ENCODE measurements at places on chromosomes 2 and 18. TPM values are rescaled to one million over a fixed set of nuclear protein-coding genes. Genes with fewer than 3 reads are reported as not detected.
A peak's percentile ranks its signal among the peaks of the same experiment; 100 is the strongest.

ASXL3 gene
- not detected for total RNA-seq

NOSTRIN gene
- 0.44 TPM for total RNA-seq

DNA sequence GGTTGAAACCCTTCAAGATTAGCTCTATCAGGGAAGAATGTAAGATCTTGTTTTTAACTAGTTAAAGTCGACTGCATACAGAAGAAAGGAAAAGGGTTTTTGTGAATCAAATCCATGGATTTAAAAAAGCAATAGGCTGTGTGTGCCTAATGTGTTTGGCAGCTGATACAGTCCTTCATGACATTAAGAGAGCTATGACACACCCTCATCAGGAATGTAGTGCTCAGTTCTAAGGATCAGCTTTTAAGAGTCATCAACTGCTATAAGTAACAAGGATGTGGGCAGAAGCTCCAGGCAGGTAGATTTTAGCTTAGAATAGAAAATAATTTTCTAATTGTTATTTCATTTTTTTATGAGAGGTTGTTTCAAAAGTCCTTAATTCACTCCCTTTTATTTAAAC lies 52.9 kb downstream of the PPP1R1C start:
- no peaks in the 10 kb centered on the region for H3K27me3 ChIP-seq
- DNase-seq = peak; percentile 37
- peak overlapping the region; percentile 77 for H3K27ac ChIP-seq
- H3K4me1 ChIP-seq = peaks cover 8% of the 10 kb centered on the region
- no peak overlapping the region for H3K4me3 ChIP-seq

DNA sequence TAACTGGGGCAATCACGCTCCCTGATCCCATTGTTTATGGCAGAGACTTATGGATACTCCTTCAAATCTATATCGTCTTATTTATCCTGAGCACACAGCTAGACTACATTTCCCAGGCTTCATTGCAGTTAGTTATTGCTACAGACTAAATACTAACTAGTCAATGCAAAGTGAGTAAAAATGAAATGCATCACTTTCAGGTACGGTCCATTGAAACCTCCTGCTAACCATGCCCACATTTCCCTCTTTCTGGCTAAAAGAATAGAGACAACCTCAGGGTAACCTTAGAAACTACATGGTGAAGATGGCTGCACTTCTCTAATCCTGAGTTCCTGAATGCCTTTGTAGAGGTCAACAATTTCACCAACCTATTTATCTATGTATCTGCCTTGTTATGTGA lies 437.4 kb downstream of the EPHA4 start:
- H3K36me3 ChIP-seq = no peaks in the 10 kb centered on the region
- H3K4me1 ChIP-seq = no peaks in the 10 kb centered on the region
- H3K4me3 ChIP-seq = no peak overlapping the region
- no peak for DNase-seq
- H3K27me3 ChIP-seq = no peaks in the 10 kb centered on the region

DNA sequence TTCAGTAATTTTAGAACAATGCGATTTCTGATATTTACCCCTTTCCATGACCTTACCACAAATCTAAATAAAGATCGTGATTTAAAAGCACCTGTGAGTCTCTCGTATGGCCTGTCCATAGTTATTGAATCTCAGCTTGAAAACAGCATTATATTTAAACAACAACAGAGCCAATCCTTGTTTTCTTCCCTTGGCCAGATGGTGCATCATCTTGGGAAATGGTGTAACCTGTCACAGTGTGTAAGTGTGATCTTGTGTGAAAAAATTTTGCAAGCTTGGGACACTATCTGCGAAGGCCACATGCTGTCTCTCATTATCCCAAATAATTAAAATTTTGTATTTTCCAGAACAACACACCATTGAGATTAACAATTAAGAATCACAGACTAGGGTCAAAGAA lies 262.7 kb upstream of the SPHKAP start:
- no peaks in the 10 kb centered on the region for H3K27me3 ChIP-seq
- H3K36me3 ChIP-seq = no peaks in the 10 kb centered on the region
- no peak overlapping the region for H3K27ac ChIP-seq

- peaks cover 13% of the 10 kb centered on the region for H3K4me1 ChIP-seq
- H3K36me3 ChIP-seq = no peaks in the 10 kb centered on the region
- H3K27ac ChIP-seq = no peak overlapping the region
- no peaks in the 10 kb centered on the region for H3K27me3 ChIP-seq
These were observed 55.2 kb downstream of the CCDC88A start for GRCh38 chr2:55364189-55365055.

DNA sequence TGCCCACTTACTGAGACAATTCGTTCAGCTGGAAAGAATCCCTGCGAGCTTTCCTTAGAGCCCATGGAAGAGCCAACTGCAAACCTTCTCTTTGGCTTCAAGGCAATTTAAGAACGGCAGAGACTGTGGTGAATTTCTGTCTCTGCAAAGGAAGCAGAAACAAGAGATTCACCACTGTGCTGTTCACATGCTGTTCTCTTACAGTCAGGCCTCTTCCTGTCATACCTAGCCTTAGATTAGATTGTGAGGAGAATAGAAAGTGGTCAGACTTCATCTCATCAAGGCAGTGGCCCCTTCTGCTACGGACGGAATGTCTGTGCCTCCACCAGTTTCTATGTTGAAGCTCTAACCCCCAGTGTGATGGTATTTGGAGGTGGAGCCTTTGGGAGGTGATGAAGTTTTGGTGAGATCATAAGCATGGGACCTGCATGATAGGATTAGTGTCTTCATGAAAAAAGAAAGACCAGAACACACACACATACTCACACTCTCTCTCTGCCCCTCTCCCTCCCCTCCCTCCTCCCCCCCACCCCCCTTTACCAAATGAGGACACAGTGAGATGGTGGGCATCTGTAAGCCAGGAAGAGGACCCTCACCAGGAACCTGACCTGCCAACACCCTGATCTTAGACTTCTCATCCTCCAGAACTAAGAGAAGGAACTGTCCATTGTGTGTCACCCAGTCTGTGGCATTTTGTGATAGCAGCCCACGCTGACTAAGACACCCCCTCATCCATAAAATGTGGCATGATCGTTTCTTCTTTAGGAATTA lies 45.6 kb upstream of the NRP2 start:
- no peaks in the 10 kb centered on the region for H3K36me3 ChIP-seq
- no peak overlapping the region for H3K4me3 ChIP-seq
- H3K27me3 ChIP-seq = no peaks in the 10 kb centered on the region

ESPNL gene
- not detected for total RNA-seq

ZNF142 gene
- total RNA-seq = 33.7 TPM

DYNAP gene
- 0.59 TPM for total RNA-seq

DNA sequence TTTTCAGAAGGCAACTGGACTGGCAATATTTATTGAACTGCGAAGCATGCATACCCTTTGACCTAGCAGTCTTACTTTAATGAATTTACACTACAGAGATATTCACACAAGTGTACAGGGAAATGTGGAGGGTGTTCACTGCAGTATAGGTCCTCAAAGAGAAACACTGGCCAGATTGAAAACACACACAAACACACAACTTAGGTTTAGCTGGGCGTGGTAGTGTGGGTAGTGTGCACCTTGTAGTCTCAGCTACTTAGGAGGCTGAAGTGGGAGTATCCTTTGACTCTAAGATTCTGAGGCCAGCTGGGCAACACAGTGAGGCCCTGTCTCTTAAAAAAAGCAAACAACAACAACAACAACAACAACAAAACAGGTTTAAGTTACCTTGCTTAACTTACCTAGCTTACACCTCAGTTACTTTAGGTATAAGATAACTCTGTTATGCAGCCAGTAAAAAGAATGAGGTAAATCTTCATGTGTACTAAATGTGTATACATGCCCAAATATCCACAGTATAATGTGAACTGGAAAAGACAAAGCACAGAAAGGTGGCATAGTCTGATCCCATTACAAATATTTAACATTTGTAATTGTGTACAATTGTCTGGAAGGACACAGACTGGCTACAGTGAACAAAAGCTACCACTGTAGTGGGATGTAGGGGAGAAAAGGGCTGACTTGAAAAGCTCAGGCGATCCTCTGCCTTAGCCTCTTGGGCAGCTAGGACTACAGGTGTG lies 105.9 kb upstream of the FZD5 start:
- no peaks in the 10 kb centered on the region for H3K27me3 ChIP-seq
- H3K36me3 ChIP-seq = no peaks in the 10 kb centered on the region
- H3K4me1 ChIP-seq = no peaks in the 10 kb centered on the region
- H3K4me3 ChIP-seq = no peak overlapping the region
- no peak for DNase-seq

DNA sequence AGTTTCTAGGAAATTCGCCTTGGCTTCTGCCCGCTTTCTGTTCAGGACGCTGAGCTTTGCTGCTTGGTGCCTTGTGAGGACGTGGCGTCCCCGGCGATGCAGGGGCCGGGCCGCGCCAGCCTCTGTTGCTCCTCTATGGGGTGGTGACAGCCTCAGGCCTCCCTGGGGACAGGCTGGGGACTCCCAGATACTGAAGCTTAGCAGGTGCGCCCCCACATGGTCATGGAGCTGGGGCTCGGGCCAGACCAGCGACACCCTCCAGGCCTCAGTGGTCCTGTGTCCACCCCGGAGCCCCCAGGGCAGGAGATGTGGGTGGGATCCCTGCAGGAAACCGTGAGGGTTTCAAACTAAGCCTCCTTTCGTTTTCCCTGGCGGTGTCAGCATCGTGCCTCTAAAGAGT lies 29.2 kb downstream of the KCNG2 start:
- DNase-seq = no peak
- no peaks in the 10 kb centered on the region for H3K36me3 ChIP-seq
- no peak overlapping the region for H3K4me3 ChIP-seq
- H3K4me1 ChIP-seq = no peaks in the 10 kb centered on the region

SPATA3 gene
- total RNA-seq = not detected

GRP gene
- not detected for total RNA-seq

REG1B gene
- not detected for total RNA-seq

DNA sequence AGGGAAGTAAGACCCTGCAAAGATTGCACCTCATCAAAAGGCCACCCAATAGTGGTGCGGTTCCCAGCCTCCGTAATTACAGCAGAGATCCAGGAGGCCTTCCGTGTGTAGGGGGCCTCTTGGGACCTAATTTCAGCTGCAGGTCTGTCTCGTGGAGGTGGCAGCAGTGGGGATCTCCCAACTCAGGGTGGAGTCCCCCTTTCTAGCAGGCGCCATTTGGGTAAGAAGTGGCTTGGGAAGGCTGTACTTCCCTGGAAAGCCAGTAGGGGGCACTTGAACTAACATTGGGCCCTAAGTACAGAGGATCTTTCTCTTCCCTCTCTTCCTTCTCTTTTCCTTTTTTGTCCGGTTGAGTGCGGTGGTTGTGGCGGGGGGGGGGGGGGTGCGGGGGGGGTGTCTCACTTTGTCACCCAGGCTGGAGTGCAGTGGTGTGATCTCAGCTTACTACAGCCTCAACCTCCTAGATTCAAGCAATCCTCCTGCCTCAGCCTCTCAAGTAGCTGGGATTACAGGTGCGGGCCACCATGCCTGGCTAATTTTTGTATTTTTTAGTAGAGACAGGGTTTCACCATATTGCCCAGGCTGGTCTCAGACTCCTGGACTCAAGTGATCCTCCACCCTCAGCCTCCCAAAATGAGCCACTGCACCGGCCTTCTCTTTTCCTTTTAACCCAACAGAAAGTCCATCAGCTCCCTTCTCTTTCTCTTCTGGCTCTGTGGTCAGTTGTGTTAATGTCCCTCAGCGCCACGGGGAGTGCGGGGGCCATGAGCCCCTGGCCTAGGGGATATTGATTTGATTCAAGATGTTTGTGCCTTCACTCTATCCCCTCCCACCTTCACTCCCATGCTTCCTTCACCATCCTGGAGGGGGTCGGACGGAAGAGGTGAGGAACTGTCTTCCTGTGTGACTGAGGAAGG lies 32.0 kb downstream of the CENPO start:
- DNase-seq = peak; percentile 34
- H3K4me1 ChIP-seq = no peaks in the 10 kb centered on the region
- H3K27ac ChIP-seq = no peak overlapping the region
- H3K27me3 ChIP-seq = no peaks in the 10 kb centered on the region

CXCR1 gene
- total RNA-seq = 0.12 TPM

OTOS gene
- total RNA-seq = not detected

DNA sequence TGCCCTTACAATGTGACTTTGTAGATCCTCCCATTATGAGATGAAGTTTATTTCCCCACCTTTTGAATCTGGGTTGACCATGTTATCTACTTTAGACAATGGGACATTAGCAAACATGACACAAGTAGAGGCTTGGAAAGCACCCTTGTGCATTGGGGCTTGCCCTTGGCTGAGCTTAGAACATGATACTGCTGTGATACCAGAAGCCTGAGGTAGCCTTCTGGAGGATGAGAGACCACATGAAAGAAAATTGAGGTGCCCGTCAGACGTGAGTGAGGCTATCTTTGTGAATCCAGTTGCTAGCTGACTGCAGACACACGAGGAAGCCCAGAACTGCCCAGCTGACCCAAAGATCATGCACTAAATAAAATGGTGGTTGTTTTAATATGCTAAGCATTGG lies 341.2 kb downstream of the CYP26B1 start:
- no peaks in the 10 kb centered on the region for H3K4me1 ChIP-seq
- H3K27ac ChIP-seq = no peak overlapping the region
- no peaks in the 10 kb centered on the region for H3K27me3 ChIP-seq
- DNase-seq = no peak
- H3K4me3 ChIP-seq = no peak overlapping the region

GRCh38 chr2:16206191-16206944 lies 266.0 kb downstream of the MYCN start:
- no peak overlapping the region for H3K4me3 ChIP-seq
- no peak for DNase-seq
- no peaks in the 10 kb centered on the region for H3K27me3 ChIP-seq
- no peaks in the 10 kb centered on the region for H3K36me3 ChIP-seq
- H3K4me1 ChIP-seq = no peaks in the 10 kb centered on the region
- no peak overlapping the region for H3K27ac ChIP-seq

C2orf66 gene
- 0.98 TPM for total RNA-seq

FAM168B gene
- 159 TPM for total RNA-seq

NR4A2 gene
- 2.6 TPM for total RNA-seq

DNA sequence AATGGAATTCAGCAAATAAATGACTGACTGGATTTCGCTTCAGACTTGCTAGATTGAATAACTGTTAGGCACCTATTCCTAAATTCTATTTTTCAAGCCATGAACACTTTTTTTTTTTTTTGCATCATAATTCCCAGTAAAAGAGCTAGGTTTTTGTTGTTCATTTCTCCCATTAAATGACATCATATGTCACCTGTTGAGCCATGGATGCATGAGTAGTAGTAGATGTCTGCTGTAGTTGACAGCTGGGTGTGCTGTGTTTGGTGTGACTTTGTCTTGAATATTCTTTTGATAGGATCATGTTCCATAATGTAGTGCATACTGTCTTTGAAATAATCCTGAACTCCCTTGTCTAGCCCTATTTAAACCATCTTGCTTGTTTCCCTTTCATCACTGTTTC lies 115.2 kb downstream of the RAB3GAP1 start:
- no peak overlapping the region for H3K4me3 ChIP-seq
- H3K4me1 ChIP-seq = peaks cover 6% of the 10 kb centered on the region
- H3K27me3 ChIP-seq = no peaks in the 10 kb centered on the region
- DNase-seq = no peak
- H3K27ac ChIP-seq = no peak overlapping the region
- peaks cover 79% of the 10 kb centered on the region for H3K36me3 ChIP-seq

Measured in MCF 10A (cell line).